LoVo (cell line): ENCODE measurements at places on chromosomes 5 and 9.

GRCh38 chr9:124840300-124840833 lies 12.9 kb upstream of the WDR38 start:
- DNase-seq, result no peak

GRCh38 chr5:172588380-172588779 lies 52.7 kb upstream of the NEURL1B start:
- no peak for DNase-seq

- DNase-seq, result no peak
These were observed 103.7 kb downstream of the PAM start for GRCh38 chr5:102858808-102859207.

GRCh38 chr9:78954286-78954685 lies 617.5 kb upstream of the TLE4 start:
- DNase-seq, result no peak

GRCh38 chr5:153974813-153975163 lies 63.9 kb downstream of the FAM114A2 start:
- DNase-seq, result no peak

- no peak for DNase-seq
These were observed 166.4 kb downstream of the DMRT2 start for GRCh38 chr9:1216532-1216931.

GRCh38 chr9:101764472-101764871 lies 26.0 kb upstream of the GRIN3A start:
- no peak for DNase-seq

GRCh38 chr9:95763983-95764382 lies 111.5 kb upstream of the ERCC6L2 start:
- DNase-seq, result no peak

DNA sequence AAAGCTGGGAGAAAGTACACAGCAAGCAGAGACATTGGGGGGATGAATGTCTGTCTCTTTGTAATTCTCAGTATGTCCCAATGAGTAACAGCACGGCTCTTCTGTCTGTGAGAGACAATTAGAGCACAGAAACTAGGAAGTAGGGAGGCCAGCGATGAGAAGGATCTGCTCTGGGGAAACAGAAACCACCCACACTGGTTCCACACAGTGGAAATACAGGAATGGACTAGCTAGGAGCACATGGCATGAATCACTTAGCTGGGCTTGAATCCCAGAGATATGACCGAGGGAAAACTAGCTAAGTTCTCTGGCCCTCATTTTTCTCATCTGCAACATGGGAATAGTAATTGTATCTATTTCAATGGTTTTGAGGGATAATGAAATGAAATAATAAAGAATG lies 895.9 kb downstream of the TLE4 start:
- DNase-seq, result no peak
